GDM1 (cell line): ENCODE measurements at places on chromosomes 2 and 18.

DNA sequence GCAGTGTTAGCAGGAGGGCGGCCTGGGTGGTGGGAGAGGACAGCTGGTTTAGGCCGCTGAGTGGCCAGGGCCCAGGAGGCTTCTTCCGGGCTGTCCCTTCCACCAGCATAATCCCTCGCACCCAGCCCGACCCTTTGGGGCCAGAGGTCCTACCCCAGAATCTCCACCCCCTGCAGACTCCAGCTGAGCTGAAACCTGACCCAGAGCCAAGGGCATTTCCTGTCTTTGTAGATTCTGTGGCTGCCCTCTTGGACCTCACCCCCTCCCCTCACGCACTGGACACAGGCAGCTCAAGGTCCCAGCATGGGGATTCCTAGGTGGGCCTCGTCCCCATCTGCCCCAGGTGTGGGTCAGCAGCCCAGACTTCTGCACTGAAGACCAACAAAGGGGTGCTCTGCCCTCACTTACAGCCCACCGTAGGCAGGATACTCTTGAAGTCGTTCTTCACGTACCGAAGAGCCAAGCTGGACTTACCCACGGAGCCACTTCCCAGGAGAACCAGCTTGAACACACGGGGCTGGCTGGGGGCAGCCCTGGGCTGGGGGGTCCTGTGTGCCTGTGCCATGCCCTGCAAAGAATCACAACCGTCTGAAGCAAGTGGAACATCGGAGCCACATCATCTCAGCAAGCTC is 4.8 kb downstream of the RAB17 start:
- DNase-seq: no peak

GRCh38 chr2:182818925-182819324 is 47.5 kb downstream of the FRZB start:
- DNase-seq: no peak

DNA sequence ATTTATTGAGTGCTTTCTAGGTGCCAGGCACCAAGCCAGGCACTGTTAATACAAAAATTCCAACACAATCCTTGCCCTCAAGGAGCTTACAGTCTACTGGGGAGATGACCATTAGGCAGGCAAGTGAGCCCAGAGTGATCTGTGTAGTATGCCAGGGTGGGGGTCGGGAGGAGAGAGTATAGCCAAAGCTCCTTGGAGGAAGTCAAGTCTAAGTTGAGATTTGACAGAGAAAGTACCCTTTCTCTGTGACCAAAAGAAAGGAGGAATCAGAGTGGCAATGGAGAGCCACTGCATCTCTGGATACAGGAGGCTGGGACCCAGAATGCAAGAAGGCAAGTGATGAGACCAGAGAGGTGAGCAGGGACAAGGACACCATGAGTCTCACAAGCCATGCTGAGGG is 7.5 kb downstream of the ANKRD53 start:
- no peak for DNase-seq

- DNase-seq: no peak
Measured at GRCh38 chr2:226888378-226888965, 52.6 kb downstream of the RHBDD1 start.

DNA sequence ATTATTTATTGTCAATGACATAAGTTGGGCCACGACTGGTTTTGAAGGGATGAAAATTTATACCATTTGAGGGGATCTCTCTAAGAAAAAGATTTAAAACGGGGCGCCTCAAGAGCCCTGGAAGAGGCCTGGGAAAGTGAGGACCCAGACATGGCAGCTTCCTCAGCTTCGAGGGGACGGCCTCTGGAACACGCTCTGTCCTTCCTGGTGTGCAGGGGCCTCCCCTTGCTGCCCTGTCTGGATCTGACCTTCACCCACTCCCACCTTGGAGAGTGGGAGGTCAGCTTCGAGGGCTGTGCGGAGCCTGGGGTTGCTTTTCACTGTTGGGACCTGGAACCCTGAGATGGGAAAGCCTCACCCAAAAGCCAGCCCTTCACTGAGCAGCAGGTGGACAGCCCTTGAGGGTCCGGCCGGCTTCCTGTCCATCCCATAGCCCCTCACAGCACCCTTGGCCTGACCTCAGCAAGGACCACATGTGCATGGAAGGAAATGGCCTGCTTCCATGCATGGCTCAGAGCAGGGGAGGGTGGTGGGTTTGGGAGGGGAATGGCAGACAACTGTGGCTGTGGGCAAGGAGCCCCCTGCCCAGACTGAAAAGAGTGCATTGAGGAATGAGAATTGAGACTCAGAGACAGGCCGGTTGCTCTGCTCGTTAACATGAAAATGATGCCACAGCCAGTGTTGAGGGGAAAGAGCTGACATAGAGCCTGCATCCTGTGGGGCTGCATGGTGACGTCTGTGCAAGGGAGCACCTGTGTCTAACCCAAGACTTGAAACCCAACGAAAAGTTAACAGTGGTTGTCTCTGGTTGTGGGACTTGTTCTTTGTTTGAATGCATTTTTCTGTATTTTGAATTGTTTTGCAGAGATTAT is 16.3 kb downstream of the FBLN7 start:
- DNase-seq: no peak

DNA sequence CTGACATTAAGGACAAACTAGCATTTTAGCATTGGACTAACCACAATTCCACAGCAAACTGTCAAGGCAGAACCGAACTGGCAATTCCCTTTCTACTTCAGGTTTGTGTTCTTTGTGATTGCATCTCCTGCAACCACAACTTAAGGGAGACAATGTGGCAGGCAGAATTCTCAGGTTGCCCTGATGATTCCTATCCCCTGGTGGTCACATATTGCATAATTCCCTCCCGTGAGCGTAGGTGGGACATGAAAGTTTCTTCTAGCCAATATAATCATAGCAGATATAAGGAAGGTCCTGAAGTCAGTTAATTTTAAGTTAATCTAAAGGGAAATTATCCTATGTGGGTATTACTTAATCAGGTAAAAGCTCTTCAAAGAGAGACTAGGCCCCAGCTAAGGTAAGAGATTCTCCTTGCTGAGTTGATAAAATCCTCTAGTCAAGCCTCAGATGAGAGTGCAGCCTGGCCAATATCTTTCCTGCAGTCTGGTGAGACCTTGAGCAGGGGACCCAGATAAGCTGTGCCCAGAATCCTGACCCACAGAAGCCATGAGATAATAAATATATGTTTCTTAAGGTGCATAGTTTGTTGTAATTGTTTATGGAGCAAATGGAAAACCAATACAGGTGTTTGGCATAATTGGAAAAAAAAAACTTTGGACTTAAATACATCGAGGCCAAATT is 45.9 kb upstream of the TNP1 start:
- no peak for DNase-seq

DNA sequence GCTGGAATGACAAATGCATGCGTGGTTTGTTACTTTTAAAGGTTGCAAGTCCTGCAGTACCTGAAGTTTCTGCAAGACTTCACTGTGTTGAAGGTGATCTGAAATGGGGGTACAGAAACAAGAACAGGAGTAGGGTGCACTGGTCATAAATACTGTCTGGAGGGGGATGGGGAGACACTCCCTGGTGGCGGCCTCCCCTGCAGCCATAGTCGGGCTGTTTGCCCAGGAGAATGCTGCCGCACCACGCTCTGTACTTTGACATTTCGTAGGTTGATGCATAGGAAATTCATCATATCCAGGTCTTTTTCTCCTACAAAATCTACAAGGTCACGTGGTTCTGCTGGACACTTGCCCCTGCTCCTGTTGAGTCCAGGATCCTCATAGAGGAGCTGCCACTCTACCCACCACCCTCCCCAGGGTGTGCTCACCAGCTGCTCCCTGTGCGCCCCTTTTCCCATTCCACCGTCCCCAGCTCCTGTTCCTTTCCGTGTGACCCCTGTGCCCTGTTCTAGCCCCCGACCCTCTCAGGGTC is 103.8 kb downstream of the RNF144A start:
- no peak for DNase-seq

DNA sequence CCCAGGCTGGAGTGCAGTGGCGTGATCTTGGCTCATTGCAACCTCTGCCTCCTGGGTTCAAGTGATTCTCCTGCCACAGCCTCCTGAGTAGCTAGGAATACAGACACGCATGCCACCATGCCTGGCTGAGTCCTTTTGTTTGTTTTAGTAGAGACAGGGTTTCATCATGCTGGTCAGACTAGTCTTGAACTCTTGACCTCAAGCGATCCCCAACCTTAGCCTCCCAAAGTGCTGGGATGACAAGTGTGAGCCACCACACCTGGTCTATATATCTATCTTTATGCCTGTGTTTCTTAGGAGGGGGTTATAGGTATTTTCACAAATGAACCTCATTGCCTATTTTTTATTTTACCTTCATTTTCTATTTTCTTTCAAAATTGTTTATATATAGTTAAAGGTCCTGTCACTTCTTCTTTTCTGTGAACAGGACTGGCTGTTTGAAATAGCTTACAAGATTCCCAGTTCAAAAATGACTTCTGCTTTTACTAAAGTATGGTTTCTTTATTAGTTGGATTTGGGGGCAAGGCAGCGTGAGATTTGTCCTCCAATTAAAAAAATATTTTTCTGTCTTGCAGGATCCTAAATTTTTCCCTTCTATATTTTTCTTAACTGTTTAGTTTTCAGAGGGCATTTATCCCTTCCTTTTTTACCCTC is 16.4 kb upstream of the MARCHF7 start:
- no peak for DNase-seq

DNA sequence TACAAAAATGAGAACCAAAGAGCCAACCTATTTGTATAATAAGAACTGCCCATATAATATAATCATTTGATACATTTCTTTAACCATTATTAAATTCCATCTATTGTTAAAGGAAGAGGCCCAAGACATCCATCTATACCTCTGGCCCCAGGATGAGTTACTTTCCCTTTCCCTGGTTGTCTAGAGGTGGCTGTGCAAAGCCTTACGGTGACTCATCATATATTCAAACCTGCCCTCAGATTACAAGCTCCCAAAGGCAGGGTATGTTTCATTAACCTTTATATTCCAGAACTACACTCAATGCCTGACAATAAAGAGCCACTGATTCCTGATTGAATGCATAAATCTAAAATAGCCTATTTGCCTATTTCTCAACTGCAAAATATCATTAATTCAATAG is 105.8 kb upstream of the PID1 start:
- DNase-seq: no peak

- no peak for DNase-seq
Measured at GRCh38 chr2:189115126-189115525, 64.4 kb downstream of the COL5A2 start.
